ENCODE measurements at places on chromosomes 13 and 19. TPM values are rescaled to one million over a fixed set of nuclear protein-coding genes. Genes with fewer than 3 reads are reported as not detected.

DNA sequence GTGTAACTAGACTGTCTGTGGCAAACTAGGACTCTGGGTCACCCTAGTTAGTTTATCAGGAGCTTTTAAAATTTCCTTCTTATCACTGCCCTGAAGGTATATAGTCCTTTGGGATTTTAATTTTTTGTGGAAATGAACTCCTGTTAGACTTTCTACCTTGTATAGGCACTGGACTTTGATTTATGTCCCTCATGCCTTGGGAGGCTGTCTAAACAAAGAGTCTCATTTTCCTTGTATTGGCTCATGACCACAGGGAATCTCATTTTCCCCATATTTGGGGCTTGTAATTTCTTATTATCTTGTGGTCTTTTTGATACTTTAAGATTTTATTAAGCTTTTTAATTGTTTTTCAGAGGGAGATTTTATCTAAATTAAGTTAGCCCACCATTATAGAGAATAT lies 21.4 kb downstream of the KCTD4 start:
- no peak for DNase-seq

GRCh38 chr13:103003631-103004030 lies 62.6 kb downstream of the SLC10A2 start:
- DNase-seq, result no peak

DNA sequence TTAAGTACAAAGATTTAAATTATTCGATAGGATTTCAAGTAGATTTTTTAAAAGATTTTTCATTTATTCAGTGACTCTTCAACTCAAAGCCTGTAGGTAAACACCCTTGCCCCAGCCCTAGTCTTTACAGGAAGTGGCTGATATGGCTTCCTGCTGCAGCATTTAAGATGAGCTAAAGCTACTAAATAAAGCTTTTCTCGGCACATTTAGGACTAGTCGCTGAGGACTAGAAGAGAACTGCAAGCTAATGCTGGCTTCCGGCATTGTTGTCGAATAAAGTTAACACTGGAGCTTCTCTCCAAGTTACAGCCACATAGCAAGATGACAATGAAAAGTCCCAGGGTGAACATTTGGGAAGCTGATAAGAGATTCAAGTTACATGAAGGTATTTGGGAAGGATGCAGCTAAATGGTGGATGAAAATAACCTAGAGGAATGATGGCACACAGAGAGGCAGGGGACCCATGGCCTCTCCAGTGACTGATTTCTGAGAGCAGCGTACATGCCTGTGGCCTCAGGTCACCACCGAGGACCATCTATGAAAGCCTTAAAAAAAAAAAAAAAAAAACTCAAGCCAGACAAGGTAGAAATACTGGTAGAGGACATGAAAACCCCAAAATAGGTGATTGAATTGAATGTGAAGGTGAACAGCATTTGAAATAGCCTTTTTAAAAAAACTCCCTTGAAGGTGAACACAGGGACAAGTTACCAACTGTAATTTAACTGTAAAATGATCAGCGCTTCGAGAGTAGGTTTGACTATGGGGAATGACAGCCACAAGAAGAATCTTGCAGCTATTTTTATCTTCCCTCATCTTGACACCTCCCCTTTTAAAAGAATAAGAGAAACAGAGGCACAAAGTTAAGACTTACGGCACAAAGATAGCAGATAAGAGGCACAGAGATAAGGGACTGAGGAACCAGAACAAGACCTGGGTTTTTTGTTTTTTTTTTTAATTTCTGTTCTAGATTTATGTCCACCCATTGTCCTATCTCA lies 155.4 kb downstream of the DCT start:
- DNase-seq, result no peak

DNA sequence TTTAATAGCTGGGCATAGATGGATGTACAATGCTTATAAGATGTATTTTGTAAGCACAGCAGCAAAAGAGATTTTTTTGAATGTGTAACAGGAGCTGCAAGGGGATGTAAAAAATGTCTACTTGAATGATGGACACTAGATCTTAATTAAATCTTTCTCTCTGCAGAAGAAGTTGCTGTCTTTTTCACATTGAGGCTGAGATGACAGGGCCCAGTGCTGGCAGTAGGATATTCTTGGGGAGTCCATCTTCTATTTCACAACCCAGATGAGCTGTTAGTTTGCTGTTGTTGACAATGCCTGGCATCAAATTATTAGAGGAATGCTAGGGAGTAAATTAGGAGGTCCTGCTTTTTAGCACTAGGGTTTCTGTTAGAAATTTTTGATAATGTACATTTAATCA lies 698.7 kb downstream of the SLITRK5 start:
- DNase-seq, result no peak

DNA sequence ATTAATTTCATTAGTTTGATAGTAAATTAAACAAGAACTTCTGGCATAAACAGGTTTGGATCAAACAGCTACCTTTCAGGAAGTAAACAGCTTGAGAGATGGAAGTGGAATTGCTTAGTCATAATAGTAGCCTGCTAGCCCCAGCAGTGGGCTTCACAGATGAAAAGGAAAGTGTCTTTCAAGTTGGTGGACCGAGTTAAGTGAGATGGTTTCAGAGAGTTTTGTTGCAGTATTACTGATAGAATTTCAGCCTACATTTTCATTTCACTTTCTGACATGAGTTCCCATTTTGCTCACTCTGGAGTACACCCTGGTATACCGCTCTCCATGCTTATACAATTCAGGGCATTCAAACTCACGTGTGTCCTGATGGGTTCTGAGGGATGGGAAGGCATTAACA lies 2.0 kb upstream of the PTOV1 start:
- DNase-seq, result no peak

- no peak for DNase-seq
Observed at GRCh38 chr19:29014857-29015436, 198.0 kb downstream of the UQCRFS1 start.

- DNase-seq, result no peak
Observed at GRCh38 chr19:15181394-15181793, 19.4 kb downstream of the NOTCH3 start.

Gene ACER1
- not detected for total RNA-seq

Gene KANK2
- 17.5 TPM for total RNA-seq

Gene ZNF177
- total RNA-seq, result 20.9 TPM
